ENCODE measurements at places on chromosomes 3 and 15.

DNA sequence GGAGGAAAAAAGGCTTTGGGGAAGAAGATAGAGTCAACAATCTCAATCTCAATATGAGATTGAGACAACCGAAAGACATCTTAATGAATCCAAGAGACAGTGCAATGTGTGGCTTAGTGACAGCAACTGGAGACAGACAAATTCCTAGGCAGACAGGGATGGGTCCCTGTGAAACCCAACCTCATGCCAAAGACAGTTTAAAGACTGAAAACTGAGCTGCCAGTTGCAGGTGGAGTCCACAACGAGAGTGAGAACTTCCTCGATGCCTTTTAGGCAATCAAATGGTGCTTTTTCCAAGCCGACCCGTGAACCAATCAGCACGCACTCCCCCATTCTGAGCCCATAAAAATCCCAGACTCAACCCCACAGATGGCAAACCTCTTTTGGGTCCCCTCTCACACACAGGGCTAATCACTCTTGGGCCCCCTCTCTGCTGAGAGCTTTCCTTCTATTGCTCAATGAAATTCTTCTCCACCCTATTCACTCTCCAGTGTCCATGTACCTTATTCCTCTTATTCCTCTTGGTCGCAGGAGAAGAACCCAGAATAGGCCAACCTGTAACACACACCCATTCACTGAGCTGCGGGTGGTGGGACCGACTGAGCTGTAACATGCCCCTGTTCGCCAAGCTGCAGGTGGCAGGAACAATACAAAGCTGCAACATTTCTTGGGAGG, 34.8 kb downstream of the ZMAT3 start:
- DNase-seq, result no peak

GRCh38 chr3:24254649-24255048, 240.0 kb downstream of the THRB start:
- no peak for DNase-seq

DNA sequence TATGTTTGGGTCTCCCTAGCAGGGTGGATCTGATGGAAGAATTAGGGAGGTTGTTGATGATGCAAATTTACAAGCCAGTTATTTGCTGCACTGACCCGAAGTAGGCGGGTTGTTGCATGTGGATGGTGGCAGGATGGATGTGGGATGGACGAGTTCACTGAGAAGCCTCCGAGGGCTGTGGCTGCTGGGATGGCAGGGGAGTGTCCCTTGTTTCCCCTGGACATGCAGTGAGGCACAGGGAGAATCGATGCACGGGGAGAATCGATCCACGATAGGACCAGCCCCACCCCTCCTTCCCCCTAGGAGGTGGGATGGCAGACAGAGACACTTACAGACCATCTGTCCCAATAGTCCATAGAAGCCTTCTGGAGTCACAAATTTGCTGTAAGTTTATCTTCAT, 31.0 kb upstream of the KLF13 start:
- no peak for DNase-seq

- no peak for DNase-seq
These were observed 262.6 kb upstream of the ZNF385D start for GRCh38 chr3:22013641-22014040.

DNA sequence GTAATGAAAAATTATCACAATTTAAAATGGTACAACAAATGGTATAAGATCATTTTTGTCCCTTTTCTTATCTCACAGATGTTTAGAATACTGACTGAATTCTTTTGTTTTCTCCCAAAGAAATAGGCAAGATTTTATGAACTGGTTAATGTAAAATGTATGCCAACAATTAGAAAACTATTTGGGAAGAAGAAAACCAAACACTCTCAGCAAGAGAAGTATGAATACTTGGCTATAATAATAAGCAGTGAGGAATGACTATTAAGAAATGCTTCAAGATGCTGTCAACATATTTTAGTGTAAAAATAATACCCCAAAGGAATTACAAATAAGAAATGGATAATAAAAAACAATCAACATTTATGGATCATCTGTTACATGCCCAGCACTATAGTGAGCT, 18.5 kb downstream of the SHQ1 start:
- no peak for DNase-seq

DNA sequence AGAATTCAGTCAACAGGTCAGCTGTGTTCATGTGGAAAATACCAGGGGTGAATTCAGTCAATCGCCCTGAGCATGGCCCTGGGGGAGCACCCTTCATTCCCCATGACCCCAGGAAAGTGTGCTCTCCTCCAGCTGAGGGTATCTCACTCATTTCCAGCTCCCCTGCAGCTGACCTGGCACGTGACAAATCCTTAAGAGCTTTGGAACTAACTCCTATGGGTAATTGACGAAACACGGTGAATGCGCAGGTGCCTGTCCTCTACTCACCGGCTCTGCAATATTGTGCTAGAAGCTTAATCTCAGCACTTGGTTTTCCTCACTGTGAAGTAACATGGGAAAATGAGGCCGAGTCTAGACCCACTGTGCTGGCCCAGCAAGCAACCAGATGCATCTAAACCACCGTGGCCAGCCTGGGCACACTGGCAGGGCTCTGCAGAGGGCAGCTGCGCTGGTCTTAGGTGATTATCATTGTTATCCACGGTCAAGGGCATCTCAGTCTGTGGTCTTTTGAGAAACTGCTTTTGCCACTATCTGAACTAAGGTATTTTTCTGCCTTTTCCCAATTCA, 63.1 kb downstream of the SPSB4 start:
- DNase-seq, result no peak

GRCh38 chr3:169945313-169945712, 21.3 kb upstream of the SEC62 start:
- no peak for DNase-seq

DNA sequence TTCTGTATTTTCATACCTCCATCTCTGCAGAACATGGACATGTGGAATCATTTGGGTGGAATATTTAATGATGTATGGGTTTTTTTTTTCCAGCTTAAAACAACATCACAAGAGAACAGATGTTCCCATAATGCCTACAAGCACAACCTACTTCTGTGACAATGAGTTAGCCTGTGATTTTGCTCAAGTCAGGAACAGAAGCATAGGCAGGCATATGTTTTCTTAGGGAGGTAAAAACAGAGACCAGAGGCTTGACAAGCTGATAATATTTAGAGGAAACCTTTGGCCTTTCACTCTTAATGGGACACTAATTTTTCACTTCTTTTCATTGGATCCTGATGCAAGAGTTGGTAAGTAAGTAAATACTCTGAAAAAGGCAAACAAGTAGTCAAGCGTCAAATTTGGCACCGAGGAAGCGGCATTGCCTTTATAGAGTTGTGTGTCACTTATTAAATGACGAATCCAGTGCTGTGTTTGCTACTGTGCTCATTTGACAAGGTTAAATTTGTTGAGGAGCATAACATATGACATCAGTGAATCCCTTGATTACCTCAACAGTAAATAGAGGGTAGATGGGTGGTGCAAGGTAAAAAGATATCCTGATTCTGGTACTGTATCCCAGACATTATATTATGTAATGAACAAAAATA, 66.7 kb upstream of the RBMS3 start:
- DNase-seq, result no peak

DNA sequence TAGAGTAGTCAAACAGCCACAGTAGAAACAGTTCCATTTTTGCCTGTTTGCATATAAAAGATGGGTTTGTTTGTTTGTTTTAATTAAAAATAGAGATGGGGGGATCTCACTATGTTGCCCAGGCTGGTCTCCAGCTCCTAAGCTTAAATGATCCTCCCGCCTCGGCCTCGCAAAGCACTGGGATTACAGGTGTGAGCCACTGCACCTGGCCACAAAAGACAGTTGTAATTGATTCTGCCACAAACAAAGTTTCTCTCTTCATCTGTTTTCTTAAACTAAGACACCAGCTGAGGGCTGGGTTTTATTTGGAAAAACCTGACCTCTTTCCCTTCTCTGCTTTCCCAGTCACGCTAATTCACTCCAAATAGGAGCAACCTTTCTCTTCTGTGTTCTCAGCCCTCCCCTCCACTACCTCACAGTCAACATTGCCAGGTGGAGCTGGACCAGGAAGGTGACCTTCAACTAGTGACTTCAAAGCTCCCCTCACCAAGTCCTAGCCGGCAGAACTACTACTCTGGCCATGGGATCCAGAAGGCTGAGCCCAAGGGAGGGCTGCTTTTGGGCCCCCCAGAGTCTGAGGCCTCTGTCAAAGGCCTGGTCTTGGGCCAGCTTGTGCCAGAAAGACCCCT, 1.5 kb upstream of the IDH2 start:
- DNase-seq, result no peak

DNA sequence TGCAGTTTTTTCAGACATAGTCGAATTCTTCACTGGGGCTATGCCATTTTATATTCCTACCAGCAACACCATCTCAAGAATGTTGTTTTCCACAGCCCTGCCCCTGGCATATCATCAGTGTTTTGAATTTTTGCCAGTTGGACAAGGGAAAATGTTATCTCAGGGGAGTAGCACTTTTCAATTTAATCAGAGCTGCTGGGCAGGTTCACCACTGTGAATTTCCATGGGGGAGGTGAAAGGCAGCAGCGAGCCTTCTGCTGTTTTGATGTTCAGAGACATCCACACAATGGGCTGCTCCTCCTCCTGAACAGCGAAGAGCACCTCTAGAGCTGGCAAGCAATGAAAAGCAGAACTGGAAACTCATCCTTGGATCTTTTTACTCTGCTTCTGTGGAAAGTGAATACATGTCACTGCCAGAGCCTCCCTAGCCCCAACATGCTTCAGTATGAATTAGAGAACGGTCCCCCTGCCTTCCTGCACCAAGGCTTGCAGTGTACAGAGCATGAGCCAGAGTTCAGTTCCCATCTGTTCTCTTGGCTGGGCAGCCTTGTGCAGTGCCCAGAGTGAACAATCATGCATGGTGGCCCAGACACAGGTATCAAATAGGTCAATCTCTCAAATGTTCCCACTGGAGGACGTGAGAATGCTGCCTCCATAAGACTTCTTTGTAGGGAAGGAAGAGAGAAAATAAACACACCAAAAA, 56.1 kb upstream of the RAD18 start:
- no peak for DNase-seq

GRCh38 chr15:41669701-41670100, 9.5 kb downstream of the MGA start:
- DNase-seq, result no peak

- no peak for DNase-seq
These were observed 61.6 kb downstream of the DIPK2A start for GRCh38 chr3:144033240-144033589.

- DNase-seq, result no peak
These were observed 14.2 kb downstream of the RAP2B start for GRCh38 chr3:153176197-153176596.

DNA sequence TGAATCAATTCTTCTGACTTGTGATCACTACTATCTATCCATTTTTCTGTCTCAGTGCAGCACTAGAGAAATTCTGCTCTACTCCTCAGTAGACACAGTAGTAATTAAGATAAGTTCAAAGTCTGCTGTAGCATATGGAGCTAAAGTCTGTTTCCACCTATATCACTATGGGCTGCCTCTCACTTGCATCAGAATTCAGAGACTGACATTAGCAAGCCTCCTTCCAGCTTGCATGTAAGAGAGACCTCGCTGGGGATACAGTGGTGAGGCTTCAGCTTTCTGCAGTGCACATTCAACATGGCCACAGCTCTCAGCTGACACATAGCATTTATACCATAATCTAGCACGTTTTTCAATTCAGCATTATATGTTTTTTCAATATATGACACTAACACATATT, 217.0 kb downstream of the PLOD2 start:
- DNase-seq, result no peak

DNA sequence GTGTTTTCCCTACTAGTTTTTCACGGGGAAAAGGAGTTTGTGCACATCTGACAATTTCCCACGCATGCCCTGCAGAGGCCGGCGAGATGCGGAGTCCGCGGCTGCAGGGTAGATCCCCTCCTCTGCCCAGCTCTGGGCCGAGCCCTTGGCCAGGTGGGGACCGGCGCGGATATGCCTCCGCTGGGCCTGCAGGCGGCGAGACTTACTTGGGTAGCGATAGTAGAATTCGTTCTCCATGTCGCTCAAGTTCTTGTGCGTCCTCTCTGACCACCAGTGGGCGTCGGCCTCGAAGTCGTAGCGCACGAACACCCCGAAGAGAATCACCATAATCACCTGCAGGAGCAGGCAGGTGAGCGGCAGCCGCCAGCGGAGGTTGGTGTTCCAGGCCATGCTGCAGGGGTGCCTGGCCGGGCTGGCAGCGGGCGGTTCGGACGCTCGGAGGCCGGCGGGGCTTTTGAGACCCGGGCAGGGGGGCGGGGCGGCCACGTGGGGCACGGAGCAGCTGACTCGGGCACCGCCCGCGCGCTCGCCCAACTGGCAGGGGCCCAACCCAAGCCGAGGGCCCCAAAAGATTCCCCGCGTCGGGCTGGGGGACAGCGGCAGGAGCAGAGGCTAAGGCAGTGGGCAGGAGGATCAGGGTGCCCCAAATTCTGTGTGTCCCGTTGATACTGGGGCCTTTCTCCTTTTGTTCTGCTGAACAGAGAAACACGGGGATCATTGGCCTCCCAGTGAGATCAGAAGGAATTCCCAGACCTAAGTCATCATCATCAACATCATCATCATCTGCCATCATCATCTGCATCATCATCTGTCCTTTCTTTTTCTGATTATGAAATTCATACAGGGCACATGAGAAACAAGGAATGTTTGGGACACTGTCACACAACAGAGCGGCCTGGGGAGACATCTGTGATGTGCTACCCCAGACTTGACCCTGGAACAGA, at the start of gene RHCG:
Gene RHCG (minus strand): TSS at position 429 of the 944 bp plus-strand sequence. CDS start 39 bp downstream, at position 390.
- DNase-seq, result peak; percentile 40

DNA sequence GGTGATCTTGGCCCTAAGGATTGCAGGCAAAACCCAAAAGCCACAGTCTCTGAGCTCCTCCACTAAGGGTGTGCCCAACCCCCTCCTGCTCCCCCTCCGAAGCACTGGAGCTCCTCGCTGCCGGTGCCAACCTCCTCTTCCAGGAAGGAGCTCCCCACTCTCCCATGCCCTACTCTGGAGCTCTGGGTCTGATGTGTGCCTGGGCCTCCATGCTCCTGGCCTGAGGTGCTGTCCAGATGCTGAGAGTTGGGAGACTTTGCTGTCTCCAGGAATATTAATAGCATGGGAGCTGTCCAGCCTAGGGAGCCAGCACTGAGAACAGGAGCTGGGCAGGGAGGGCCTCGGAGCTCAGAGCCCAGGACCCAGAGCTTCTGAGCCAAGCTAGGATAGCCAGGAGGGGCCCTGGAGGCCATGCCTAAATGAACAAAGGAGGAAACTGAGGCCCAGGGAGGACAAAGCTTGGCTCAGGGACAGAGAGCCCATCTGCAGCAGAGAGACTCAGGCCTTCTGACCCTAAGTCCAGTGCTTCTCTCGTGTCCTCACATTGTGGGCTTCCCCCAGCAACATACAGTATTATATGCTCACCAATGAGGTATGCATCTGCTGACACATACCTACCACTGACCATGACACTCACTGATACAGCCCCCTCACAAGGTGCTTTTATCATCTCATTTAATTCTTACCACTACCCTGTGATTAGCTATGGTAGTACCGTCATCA, 36.9 kb upstream of the HERC1 start:
- DNase-seq, result peak; percentile 74
